ENCODE measurements at places on chromosomes 5 and 9. TPM values are rescaled to one million over a fixed set of nuclear protein-coding genes. Genes with fewer than 3 reads are reported as not detected.

AMBP gene
- not detected for total RNA-seq

CCDC107 gene
- total RNA-seq = 35.8 TPM

HAVCR2 gene
- 84.9 TPM for total RNA-seq

OTP gene
- total RNA-seq = not detected

FUT7 gene
- total RNA-seq = 0.31 TPM

CD274 gene
- total RNA-seq = 8.4 TPM

EMB gene
- 66.1 TPM for total RNA-seq

C9orf85 gene
- total RNA-seq = 8.2 TPM

EQTN gene
- total RNA-seq = not detected

SMIM33 gene
- not detected for total RNA-seq

PPP2CA gene
- 244 TPM for total RNA-seq

DDX4 gene
- not detected for total RNA-seq

SLC34A1 gene
- total RNA-seq = not detected

PAEP gene
- not detected for total RNA-seq

SCGB3A2 gene
- not detected for total RNA-seq

PTPRD gene
- total RNA-seq = 15.1 TPM

PCDHGA5 gene
- 2.0 TPM for total RNA-seq

KCNT1 gene
- not detected for total RNA-seq

TAS2R1 gene
- not detected for total RNA-seq

HRCT1 gene
- total RNA-seq = 17.5 TPM

PCDHA9 gene
- total RNA-seq = not detected

RETREG1 gene
- total RNA-seq = 35.7 TPM

PFN3 gene
- not detected for total RNA-seq

NPR3 gene
- total RNA-seq = 5.5 TPM

SLC6A7 gene
- not detected for total RNA-seq

SLCO6A1 gene
- total RNA-seq = not detected

HTR4 gene
- not detected for total RNA-seq

SARDH gene
- 6.9 TPM for total RNA-seq

FAM78A gene
- 1.9 TPM for total RNA-seq

PLAC8L1 gene
- not detected for total RNA-seq

MSX2 gene
- total RNA-seq = 1.2 TPM
